ENCODE measurements at places on chromosomes 7 and 10.
A peak's percentile ranks its signal among the peaks of the same experiment; 100 is the strongest.

- DNase-seq, result no peak
Measured at GRCh38 chr10:65149878-65150277, 1628.7 kb downstream of the REEP3 start.

DNA sequence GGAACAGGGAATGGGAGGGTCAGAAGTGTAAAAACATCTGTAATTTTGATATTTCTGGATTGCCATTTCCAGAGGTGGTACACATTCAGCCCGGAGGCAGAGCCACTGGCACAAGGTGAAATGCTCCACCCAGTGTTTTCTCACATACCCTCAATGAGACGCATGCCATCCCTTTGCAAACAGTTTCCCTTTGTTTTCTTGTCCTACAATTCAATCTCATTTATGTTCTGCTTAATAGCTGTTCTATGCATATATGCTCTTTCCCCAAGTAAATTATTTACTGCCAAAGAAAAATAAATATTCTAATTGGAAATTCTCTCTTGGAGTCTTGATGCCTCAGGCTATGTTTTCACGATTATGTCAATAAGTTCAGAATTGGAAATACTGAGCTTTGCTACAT is 369.7 kb upstream of the AKR1E2 start:
- DNase-seq, result no peak

GRCh38 chr7:38524786-38525185 is 106.4 kb downstream of the AMPH start:
- DNase-seq, result no peak

DNA sequence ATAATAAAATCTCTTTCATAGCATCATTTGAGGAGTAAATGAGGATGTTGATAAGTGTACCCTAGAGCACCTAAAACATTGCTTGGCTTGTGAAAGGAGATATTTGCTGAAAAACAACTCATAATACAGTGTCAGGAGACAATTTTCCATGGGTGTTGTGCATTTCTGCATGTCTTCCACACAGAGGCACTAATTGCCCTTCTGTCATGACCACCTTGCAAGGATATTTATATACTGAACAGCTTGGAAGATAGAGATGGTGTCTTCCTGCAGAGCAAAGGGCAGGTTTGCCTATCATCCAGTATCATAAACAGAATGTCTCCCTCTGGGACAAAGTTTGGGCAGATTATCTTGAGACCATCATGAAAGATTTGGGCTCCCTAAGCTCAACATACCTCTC is 495.2 kb upstream of the LRRN3 start:
- DNase-seq, result no peak

- peak; percentile 35 for DNase-seq
Measured at GRCh38 chr7:24826662-24827020, 69.4 kb upstream of the GSDME start.

DNA sequence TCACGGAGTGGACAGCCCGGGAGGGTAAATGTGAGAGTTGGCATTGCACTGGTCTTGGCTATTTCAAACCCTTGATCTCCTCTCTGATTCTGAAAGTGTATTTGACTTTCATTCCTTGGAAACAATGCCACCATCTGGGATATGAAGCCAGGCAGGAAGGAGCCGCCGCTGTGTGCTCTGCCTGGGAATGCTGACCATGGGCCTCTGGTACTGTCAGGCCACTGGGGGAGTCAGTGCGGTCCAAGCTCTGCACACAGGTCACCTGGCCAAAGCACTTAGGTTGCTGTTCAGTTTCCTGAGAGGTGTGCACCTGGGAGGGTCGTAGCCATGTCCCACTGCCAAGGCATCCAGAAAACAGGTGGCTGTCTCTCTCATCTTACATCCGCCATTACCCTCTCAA is 68.5 kb upstream of the SHH start:
- DNase-seq, result no peak

- DNase-seq, result no peak
Measured at GRCh38 chr7:99352247-99352646, 22.3 kb upstream of the ARPC1B start.

DNA sequence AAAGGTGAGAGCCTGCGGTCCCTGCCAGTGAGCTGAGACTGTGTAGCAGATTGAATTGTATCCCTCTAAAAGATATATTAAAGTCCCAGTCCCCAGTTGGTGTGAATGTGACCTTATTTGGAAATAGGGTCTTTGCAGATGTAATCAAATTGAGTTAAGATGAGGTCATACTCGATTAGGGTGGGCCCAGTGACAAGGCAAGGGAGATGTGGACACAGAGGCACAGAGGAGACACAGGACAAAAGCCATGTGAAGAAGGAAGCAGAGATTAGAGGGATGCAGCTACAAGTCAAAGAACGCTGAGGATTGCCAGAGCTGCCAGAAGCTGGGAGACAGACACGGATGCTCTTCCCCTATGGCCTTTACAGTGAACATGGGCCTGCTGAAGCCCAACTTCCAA is 104.3 kb downstream of the CLEC2L start:
- DNase-seq, result no peak

DNA sequence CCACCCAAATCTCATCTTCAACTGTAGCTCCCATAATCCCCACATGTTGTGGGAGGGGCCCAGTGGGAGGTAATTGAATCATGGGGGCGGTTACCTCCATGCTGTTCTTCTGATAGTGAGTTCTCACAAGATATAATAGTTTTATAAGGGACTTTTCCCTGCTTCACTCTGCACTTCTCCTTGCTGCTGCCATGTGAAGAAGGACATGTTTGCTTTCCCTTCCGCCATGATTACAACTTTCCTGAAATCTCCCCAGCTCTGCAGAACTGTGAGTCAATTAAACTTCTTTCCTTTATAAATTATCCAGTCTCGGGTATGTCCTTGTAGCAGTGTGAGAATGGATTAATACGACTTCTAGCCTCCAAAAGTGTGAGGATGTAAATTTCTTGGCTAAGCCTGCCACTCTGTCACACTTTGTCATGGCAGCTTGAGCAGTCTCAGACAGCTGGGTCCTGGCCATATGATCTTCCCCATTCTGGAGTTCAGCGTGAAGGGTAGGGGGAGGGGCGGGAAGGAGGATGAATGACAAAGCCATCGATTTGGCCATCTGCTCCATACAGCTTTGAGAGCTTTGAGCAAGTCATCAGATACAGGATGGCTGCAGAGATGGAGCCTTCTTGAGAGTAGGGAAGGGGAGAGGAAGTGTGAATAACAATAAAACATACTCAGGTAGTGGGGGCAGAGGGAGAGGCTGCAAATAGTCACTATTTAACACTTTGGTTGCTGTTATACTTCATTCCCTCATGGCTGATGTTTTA is 19.1 kb upstream of the INPP5F start:
- DNase-seq, result no peak

DNA sequence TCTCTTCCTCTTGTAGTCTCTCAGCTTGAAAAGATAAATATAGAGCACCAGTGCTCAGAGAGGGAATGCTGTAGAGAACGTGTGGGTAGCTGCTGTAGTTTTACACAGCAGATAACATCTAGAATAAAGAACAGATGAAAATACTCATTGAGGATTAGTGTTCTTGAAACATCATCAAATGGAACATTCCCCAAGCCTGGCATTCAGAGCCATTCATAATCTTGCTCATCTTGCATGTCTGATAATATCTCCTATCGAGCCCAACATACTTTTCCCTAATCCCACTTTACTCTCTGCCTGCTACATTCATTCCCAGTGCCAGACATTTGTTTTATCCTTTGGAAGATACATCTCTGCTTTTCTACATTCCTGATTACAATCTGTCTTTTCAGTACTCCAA is 35.2 kb downstream of the MCU start:
- no peak for DNase-seq

DNA sequence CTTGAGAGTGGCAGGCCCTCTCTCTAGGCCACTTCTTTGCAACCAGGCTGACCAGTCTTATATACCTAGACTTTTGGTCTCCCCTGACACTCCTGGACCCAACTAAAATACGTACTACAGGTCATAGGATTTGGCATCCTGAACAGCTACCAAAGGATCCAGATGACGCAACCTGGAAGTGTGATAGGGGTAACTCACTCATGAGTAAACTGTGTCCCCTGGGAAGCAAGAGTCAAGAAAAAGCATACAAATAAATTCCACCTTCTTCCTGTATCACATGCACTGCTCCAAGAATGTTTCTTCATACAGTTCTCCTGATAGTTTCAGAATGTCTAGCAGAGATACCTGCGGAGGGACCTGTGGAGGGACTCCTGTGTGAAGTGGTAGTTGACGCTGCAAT is 172.3 kb downstream of the MDFIC start:
- no peak for DNase-seq

DNA sequence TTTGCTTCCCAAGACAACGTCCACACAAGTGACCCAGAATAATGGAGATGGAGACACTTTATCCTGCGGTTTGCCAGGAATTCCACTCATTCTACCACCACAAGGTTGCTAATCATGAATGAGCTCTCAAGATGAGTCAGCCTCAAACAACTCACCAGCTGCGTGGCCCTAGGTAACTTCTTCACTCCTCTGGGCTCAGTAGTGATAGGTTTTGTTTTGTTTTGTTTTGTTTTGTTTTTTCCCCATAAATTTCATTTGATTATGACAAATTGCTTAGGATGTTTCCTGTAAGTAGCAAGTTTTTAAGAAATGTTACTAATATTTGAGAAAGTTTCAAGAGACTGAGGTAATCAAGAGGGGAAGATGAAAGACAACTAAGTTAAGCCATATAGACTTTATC is 286.8 kb downstream of the PARD3 start:
- peak; percentile 96 for DNase-seq

GRCh38 chr10:2813286-2813685 is 254.1 kb upstream of the PFKP start:
- DNase-seq, result no peak

- peak; percentile 24 for DNase-seq
Measured at GRCh38 chr10:71068861-71069271, 143.5 kb upstream of the UNC5B start.

DNA sequence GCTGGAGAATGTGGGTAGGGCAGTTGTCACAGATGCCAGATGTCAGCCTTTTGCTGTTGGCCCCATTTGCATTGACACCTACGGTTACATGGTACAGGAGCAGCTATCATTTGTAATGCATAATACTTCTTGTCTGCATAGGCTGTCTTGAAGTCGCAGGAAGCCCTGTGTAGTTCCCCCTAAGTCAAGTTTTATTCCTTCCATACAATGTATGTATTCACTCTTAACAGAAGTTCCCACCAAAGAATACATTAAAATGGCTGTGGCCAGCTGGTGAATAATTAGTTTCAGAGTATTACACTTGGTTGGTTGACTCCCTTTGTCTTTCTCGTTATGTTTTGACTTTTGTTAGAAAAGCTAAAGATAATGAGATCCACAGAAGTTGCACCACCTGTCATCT is 1169.0 kb downstream of the REEP3 start:
- no peak for DNase-seq

GRCh38 chr7:119999738-120000475 is 273.1 kb upstream of the KCND2 start:
- DNase-seq, result no peak

- no peak for DNase-seq
Measured at GRCh38 chr10:19408924-19409323, 360.3 kb downstream of the MALRD1 start.

GRCh38 chr10:132881186-132881920 is 61.0 kb downstream of the CFAP46 start:
- DNase-seq, result no peak

- DNase-seq, result no peak
Measured at GRCh38 chr7:85413718-85414117, 226.9 kb upstream of the SEMA3D start.

- DNase-seq, result no peak
Measured at GRCh38 chr7:96599288-96599936, 110.2 kb downstream of the SEM1 start.

- DNase-seq, result no peak
Measured at GRCh38 chr7:77912293-77912692, 113.7 kb downstream of the PHTF2 start.

DNA sequence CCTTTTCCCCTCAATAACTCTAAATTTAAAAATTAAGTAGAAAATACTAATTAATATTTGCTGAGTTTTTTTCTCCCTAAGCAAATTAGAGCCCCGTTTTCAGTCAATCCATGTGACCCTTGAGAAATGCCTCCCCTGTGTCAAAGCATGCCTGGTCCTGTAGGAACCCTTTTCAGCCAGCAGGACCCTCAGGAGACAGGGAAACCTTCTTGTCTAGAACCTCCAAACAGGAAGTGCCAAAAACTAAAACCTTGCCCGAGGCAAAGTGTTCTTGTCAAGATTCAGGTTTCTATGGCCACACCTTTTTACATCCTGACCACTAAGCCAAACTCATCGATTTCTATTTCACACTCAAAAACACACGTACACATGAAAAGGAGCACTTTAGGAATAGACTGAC is 60.1 kb upstream of the NFE2L3 start:
- DNase-seq, result peak; percentile 6

Measured in EL (cell line).